Neural progenitor cell (in vitro differentiated cells): ENCODE measurements at places on chromosomes 6 and 20. TPM values are rescaled to one million over a fixed set of nuclear protein-coding genes. Genes with fewer than 3 reads are reported as not detected.
A peak's percentile ranks its signal among the peaks of the same experiment; 100 is the strongest.

The CCND3 gene
- 7.6 and 16.2 TPM in 2 replicates for total RNA-seq

- no peaks in the 10 kb centered on the region for H3K4me1 ChIP-seq
- no peak overlapping the region for H3K27ac ChIP-seq
- DNase-seq = no peak
- no peaks in the 10 kb centered on the region for H3K27me3 ChIP-seq
- H3K4me3 ChIP-seq = no peak overlapping the region
Measured at GRCh38 chr6:52293067-52293466, 8.5 kb upstream of the MCM3 start.

The THBS2 gene
- total RNA-seq = 0.09 and 0.13 TPM in 2 replicates

GRCh38 chr6:8658416-8658815, 223.1 kb upstream of the SLC35B3 start:
- DNase-seq = no peak
- H3K27me3 ChIP-seq = no peaks in the 10 kb centered on the region
- H3K36me3 ChIP-seq = no peaks in the 10 kb centered on the region
- H3K4me1 ChIP-seq = no peaks in the 10 kb centered on the region
- no peak overlapping the region for H3K4me3 ChIP-seq

The C20orf202 gene
- not detected in 2 replicates for total RNA-seq

- peak overlapping the region; percentile 78 for H3K4me3 ChIP-seq
- peaks cover 17% of the 10 kb centered on the region for H3K36me3 ChIP-seq
- no peak overlapping the region for H3K27ac ChIP-seq
- no peaks in the 10 kb centered on the region for H3K27me3 ChIP-seq
- no peak for DNase-seq
- peaks cover 14% of the 10 kb centered on the region for H3K4me1 ChIP-seq
Measured at GRCh38 chr6:28125401-28125800, 992 bp downstream of the ZSCAN16 start.

DNA sequence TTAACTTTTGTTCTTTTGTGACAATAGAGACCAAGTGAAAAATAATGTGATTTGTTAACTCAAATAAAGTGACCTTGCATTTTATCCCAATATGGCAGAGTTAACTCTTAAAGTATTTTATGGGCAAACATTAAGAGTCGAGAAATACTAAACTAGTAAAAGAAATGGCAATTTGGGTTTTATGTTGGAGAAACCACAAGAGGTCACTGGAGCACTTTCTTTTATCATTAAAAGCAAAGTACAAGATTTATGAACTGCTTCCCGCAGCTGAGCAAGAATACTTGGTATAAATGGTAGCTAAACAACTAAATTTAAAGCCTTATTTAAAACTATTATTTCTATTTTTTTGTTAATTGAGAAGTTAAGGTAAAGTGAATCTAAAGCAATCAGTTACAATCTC, 33.5 kb upstream of the MCM9 start:
- H3K4me1 ChIP-seq = no peaks in the 10 kb centered on the region
- no peaks in the 10 kb centered on the region for H3K36me3 ChIP-seq
- no peak overlapping the region for H3K27ac ChIP-seq

DNA sequence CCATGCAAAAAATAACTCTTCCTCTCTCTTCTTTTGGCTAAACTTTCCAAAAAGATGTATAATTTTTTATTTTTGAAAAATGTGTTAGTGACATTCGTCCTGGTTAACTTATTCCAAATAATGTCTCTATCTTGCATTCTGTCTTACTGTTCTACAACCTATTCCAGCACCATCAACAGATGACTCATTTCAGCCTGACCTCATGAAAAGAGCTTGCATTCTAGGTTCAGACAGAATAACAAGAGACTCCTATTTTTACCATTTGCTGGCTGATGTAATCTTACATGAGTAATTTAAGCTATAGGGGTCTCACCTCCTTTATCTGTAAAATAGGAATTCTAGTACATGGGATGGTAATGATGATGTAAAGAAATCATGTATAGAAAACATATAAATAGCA, 109.0 kb downstream of the FUT9 start:
- no peak overlapping the region for H3K4me3 ChIP-seq
- no peaks in the 10 kb centered on the region for H3K4me1 ChIP-seq
- DNase-seq = no peak
- no peak overlapping the region for H3K27ac ChIP-seq

DNA sequence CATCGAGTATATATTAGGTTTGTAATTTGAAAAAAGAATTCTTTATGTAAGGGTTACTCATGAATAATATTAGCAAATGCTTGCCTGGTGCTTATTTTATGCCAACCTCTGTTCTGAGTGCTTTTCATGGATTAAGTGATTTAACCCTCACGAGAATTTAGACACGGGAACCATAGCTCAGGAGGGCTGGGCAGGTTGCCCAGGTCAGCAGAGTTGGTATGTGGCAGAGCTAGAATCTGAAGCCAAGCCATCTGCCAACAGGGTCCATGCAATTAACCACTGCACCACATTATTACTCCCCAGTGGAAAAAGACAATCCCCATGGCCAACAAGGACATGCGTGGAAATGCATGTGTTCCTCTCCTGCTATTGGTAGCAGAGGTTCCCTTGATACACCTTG, 345.6 kb downstream of the CDC5L start:
- no peak overlapping the region for H3K27ac ChIP-seq
- DNase-seq = no peak
- H3K27me3 ChIP-seq = no peaks in the 10 kb centered on the region
- H3K4me3 ChIP-seq = no peak overlapping the region
- H3K36me3 ChIP-seq = no peaks in the 10 kb centered on the region
- H3K4me1 ChIP-seq = peaks cover 2% of the 10 kb centered on the region

GRCh38 chr6:146881228-146882181, 282.7 kb downstream of the ADGB start:
- H3K36me3 ChIP-seq = no peaks in the 10 kb centered on the region
- no peak overlapping the region for H3K27ac ChIP-seq
- H3K4me1 ChIP-seq = peaks cover 8% of the 10 kb centered on the region
- H3K4me3 ChIP-seq = no peak overlapping the region
- peak; percentile 27 for DNase-seq

The CCN6 gene
- total RNA-seq = not detected in 2 replicates

DNA sequence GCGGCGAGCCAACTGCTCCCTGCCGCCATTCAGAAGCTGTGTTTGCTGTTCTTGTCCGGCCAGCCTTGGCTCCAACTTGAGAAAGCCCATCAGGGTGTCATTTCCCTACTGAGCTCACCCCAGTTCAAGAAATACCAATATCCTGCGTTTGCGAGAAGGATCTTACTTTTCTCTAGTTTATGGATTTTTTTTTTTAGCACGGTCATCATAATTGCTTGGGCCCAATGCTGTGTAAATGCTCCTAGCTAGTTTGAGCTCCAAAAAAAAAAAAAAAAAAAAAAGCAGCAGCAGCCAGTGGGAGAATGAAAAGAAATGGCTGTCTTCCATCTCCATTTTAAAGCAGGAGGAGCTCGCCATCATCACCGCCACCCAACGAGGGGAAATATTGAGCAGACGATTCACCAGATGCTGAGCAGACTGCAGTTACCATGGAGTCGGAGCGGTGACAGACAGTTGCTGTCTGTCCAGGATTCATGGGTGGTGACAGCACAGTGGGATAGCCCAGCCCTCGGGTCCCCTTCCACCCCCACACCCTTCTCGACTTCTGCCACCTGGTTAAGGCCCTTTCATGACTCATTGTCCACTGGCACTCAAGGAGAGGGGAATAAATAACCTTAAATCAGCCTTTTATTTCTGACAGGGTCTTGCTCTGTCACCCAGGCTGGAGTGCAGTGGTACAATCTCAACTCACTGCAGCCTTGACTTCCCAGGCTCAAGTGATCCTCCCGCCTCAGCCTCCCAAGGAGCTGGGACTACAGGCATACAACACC, 132.4 kb upstream of the SNX9 start:
- H3K27ac ChIP-seq = no peak overlapping the region
- no peaks in the 10 kb centered on the region for H3K27me3 ChIP-seq
- no peak for DNase-seq
- no peaks in the 10 kb centered on the region for H3K36me3 ChIP-seq
- no peaks in the 10 kb centered on the region for H3K4me1 ChIP-seq

DNA sequence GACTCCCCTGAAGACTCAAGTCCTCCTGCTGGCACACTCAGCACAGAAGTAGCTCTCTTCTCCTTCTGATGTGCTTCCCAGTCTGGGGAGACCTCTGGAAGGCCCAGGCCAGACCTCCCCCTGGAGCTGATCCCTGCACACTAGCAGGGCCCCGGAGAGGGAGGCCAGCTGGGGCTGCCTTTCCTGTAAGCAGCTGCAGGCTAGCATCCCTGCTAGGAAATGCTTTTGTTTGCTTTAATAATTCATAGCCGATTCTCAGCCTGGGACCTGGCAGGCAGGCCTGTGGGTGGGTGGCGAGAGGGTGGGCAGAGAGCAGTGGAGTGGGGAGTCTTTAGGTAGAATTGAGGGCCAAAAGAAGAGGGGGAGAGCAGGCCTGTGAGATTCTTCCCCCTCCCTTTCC, 5.2 kb downstream of the EBF4 start:
- peaks cover 6% of the 10 kb centered on the region for H3K4me1 ChIP-seq
- H3K27me3 ChIP-seq = peaks cover 98% of the 10 kb centered on the region
- H3K27ac ChIP-seq = no peak overlapping the region

GRCh38 chr6:152836523-152836922, 85.9 kb downstream of the VIP start:
- H3K27me3 ChIP-seq = no peaks in the 10 kb centered on the region
- DNase-seq = peak; percentile 72
- H3K36me3 ChIP-seq = no peaks in the 10 kb centered on the region
- H3K27ac ChIP-seq = no peak overlapping the region
- H3K4me3 ChIP-seq = no peak overlapping the region
- H3K4me1 ChIP-seq = peaks cover 6% of the 10 kb centered on the region

DNA sequence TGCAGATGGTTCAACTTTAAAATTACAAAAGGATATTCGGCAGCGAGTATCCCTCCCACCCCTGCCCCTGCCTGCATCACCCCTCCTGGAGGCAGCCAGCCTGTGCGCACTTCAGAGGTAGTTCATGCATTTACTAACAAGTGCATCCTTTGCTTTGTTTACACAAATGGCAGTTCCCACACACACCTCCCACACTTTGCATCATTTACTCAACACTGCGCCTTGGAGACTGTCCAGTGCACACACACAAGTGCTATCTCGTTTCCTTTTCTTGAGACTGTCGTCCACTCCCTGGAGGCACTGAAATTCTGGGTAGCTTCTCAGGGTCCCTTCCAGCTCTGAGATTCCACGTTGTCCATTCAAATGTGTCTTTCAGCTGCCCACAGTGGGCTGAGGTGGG, 53.1 kb upstream of the VSX1 start:
- no peak for DNase-seq
- no peak overlapping the region for H3K4me3 ChIP-seq
- no peak overlapping the region for H3K27ac ChIP-seq
- H3K36me3 ChIP-seq = no peaks in the 10 kb centered on the region
- no peaks in the 10 kb centered on the region for H3K4me1 ChIP-seq

The IMPG1 gene
- not detected in 2 replicates for total RNA-seq

DNA sequence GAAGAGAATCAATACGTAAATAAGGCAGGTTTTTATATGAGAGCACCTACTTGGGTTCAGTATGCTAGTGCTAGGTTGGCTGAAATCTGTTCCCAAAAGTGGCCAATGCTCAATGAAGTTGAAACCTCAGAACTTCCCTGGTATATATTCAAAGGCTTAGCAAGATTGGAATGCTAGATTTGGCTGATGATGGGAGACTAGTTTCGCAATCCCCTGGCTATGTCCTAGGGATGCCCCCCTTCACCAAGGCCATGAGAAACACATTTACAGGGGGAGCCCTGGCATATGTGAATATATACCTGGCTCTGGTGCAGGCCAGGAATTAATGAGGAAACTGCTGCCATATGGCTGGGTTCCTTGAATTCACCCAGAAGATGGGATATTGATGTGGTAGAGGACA, 142.4 kb upstream of the C6orf118 start:
- H3K27ac ChIP-seq = no peak overlapping the region
- no peak overlapping the region for H3K4me3 ChIP-seq
- no peak for DNase-seq
- peaks cover 4% of the 10 kb centered on the region for H3K4me1 ChIP-seq
- H3K27me3 ChIP-seq = peaks cover 4% of the 10 kb centered on the region
- no peaks in the 10 kb centered on the region for H3K36me3 ChIP-seq

GRCh38 chr6:71289039-71289801, 609 bp downstream of the OGFRL1 start:
- H3K27me3 ChIP-seq = no peaks in the 10 kb centered on the region
- H3K4me1 ChIP-seq = no peaks in the 10 kb centered on the region
- DNase-seq = peak; percentile 62

- H3K27ac ChIP-seq = no peak overlapping the region
- H3K4me1 ChIP-seq = no peaks in the 10 kb centered on the region
Measured at GRCh38 chr6:157789861-157790260, 33.2 kb upstream of the SNX9 start.

GRCh38 chr6:134063121-134063965, 10.9 kb upstream of the SLC2A12 start:
- H3K27me3 ChIP-seq = no peaks in the 10 kb centered on the region
- no peaks in the 10 kb centered on the region for H3K36me3 ChIP-seq
- H3K4me1 ChIP-seq = peaks cover 29% of the 10 kb centered on the region
- H3K27ac ChIP-seq = no peak overlapping the region

The KIF13A gene
- total RNA-seq = 26.0 and 29.0 TPM in 2 replicates

The CAGE1 gene
- 0.03 TPM in 1 of 2 replicates, not detected in the other for total RNA-seq

DNA sequence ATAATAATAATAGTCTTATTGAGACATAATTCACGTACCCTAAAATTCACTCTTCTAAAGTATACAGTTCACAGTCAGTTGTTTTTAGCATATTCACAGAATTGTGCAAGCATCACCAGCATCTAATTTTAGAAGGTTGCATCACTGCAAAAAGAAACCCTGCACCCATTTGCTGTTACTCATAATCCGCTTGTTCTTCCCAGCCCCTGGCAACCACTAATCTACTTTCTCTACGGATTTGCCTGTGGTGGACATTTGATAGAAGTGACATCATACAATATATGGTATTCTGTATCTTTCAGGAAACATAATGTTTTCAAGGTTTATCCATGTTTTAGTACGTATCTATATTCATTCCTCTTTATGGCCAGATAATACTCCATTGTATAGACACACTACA, 41.5 kb upstream of the FAM184A start:
- H3K27ac ChIP-seq = no peak overlapping the region
- H3K36me3 ChIP-seq = no peaks in the 10 kb centered on the region
- no peak for DNase-seq
- H3K4me1 ChIP-seq = no peaks in the 10 kb centered on the region
- H3K4me3 ChIP-seq = no peak overlapping the region

GRCh38 chr6:91352878-91353277, 766.0 kb upstream of the MAP3K7 start:
- no peaks in the 10 kb centered on the region for H3K36me3 ChIP-seq
- H3K4me1 ChIP-seq = no peaks in the 10 kb centered on the region
- H3K27me3 ChIP-seq = no peaks in the 10 kb centered on the region
- H3K4me3 ChIP-seq = no peak overlapping the region
- DNase-seq = no peak

- H3K36me3 ChIP-seq = no peaks in the 10 kb centered on the region
- H3K27me3 ChIP-seq = no peaks in the 10 kb centered on the region
- no peak for DNase-seq
- peaks cover 6% of the 10 kb centered on the region for H3K4me1 ChIP-seq
Measured at GRCh38 chr6:158569036-158569435, 9.1 kb downstream of the TMEM181 start.

DNA sequence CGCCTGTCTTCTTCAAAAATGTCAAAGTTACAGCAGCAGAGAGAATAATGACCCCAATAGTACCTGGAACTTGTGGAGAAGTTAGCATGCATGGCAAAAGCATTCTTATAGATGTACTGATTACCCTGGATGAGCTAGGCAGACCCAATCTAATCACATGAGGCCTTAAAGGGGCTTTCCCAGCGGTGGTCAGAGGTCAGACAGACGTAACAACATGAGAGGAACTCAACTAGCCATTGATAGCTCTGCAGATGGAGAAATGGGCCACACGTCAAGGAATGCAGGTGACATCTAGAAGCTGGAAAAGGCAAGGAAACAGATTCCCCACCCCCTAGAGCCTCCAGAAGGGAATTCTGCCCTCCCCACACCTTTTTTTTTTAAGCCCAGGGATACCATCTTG, 156.8 kb upstream of the ARID1B start:
- DNase-seq = no peak
- peaks cover 11% of the 10 kb centered on the region for H3K4me1 ChIP-seq
- H3K27ac ChIP-seq = no peak overlapping the region
